ENCODE measurements at places on chromosomes 12 and 14.

DNA sequence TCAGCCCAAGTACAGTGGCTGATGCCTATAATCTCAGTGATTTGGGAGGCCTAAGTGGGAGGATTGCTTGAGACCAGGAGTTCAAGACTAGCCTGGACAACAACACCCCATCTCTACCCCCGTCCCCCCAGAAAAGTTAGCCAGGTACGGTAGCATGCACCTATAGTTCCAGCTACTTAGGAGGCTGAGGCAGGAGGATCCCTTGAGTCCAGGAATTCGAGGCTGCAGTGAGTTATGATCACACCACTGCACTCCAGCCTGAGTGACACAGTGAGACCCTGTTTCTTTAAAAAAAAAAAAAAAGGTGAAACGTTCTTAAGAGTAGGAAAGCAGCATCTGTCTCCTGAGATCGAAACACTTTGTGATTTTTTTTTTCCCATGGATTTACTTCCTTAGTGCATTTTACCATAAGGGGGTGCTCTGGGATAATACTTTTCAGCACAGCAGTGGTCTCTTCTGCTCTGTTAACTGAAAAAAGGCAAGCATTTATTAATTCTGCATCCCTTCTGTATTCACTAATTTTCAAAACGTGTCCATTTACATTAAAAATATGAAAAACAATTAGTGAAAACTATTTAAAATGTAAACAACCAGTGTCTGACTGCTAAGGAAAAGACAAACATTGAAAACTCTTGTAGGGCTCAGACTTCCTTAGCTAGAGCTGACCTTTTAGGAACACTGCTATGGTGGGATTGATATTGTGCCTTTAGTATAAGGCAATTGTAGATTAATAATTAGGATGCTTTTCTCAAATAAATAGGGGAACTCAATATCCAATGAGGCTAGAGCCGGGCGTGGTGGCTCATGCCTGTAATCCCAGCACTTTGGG lies 31.2 kb upstream of the USP44 start:
- DNase-seq = no peak

- no peak for DNase-seq
Observed at GRCh38 chr12:24078318-24078765, 128.9 kb upstream of the SOX5 start.

GRCh38 chr14:53093206-53093605 lies 59.9 kb downstream of the DDHD1 start:
- no peak for DNase-seq

DNA sequence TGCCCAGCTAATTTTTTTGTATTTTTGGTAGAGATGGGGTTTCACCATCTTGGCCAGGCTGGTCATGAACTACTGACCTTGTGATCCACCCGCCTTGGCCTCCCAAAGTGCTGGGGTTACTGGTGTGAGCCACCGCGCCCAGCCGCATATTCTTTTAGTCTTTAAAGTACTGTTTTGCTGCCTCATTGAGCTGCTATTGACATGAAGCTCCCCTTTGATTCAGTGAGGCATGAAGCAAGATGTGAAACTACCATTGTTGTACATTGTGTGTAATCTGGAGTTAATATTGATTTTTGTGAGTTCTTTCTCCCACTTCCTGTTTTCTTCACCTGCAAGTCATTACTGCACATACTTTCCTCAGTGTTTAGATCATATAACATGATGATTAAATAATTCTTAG lies 80.8 kb downstream of the MNAT1 start:
- DNase-seq = no peak

- DNase-seq = no peak
Observed at GRCh38 chr12:64685050-64685449, 74.2 kb downstream of the GNS start.

- no peak for DNase-seq
Observed at GRCh38 chr12:24796876-24797275, 152.0 kb downstream of the BCAT1 start.

DNA sequence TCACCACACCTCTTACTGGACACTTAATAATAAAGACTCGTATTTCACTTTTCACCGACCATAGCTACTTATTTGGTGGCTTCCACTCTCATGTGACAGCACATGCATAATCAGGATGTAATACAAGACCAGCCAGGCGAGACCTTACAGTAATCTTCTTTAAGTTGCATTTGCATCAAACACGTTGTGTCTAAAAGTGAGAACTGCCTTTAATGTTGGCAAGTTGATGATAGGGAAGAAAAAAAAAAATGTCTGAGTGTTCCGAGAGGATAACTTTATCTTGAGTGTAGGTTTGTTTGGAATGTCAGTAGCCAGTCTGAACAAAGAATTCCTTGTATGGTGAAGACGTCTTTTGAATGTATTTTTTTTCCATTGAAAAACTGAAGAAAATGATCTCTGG lies 440.4 kb downstream of the ADAMTS20 start:
- no peak for DNase-seq

- DNase-seq = no peak
Observed at GRCh38 chr12:110680032-110680431, 8.9 kb downstream of the HVCN1 start.

DNA sequence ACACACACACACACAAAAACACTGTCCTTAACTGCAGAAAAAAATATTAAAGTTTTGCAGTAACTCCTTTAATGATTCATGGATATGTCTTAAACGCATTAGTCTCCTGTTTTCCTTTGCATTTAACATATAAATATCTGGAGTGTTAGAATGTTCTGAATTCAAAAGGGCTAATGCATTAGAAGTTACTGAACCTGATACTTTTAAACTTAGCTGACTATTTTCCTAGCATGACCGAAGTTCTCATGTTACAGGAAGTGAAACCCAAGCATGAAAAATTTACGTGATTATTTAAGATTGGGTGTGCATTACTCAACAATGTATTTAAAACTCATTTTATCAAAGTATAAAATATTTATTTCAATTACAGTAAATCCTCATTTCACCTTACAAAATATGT lies 791.2 kb downstream of the FLRT2 start:
- no peak for DNase-seq

DNA sequence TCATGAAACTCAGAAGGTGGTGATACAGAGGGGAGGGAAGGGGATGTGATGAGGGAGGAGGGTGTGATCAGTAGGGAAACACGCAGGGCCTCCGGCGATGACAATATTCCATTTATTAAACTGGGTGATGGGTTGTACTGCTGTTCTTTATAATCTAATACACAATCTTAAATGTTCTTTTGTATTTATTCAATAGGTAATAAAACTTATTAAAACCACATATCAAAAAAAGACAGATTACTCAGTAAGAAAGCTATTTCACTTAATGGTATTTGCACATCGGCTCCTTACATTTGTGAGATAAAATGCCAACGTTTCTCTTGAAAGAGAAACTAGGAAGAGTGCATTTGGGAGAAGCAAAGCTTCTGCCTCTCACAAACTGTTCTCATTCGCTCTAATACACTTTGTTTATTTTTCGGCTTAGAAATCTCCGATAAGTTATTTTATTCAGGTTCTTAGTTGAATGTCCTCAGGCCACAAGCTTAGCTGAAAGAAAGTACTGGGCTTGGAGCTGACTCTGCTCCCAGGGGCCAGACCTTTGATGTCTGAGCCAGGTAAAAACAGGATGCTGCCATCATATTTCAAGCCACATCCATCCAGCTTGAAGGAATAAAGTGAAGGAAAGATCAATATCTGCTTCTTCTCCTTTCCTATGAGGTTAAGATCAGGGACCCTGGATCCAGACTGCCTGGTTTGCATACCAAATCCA lies 17.5 kb downstream of the STON2 start:
- DNase-seq = no peak

DNA sequence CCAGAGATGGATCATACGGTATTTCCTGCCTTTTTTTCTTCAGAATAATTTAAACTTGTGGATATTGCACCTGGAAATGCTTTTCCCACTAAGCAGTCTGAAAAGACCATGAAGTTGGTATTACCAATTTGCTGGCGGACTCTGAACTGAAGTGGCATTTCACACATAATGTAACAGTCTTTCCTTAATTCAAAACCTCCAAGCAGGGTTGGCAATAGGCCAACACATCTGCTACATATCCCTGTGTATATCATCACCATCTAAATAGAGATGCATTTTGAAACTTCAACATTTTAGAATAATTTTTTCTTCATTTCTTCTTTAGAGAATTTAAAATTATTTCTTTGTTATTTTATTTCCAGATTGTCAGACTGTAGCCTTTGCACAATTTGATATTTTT lies 100.5 kb downstream of the TSPAN8 start:
- no peak for DNase-seq

DNA sequence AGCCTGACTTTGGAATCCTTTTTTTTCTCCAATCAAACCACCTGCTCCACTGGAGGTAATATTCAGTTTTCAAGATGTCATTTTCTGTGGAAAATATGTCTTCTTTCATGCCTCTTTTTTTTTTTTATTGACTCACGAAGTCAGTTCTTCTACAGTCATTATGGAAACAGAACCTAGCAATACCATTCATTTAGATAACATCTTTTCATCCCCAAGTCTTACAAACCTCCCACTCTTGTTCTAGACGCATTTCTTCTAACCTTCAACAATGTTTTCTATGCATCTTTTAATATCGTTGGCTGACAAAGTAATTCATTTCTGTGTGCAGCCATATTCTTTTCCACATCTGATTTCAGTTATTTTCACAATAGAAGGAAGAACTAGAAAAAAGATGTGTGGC lies 474.3 kb upstream of the CCDC196 start:
- no peak for DNase-seq

- no peak for DNase-seq
Observed at GRCh38 chr14:100528962-100529560, 58.2 kb downstream of the BEGAIN start.

DNA sequence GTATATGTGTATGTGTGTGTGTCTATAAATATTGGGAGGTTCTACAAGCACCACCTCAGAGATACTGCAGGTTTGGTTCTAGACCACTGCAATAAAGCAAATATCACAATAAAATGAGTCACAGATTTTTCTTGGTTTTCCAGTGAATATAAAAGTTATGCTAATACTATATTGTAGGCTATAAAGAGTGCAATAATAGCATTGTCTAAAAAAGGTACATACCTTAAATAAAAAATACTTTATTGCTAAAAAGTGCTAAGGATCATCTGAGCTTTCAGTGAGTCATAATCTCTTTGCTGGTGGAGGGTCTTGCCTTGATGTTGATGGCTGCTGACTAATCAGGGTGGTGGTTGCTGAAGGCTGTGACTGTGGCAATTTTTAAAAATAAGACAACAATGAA lies 111.1 kb downstream of the VEZT start:
- no peak for DNase-seq

- DNase-seq = no peak
Observed at GRCh38 chr12:104764225-104765091, 193.6 kb downstream of the SLC41A2 start.

GRCh38 chr12:57852200-57852599 lies 5.7 kb upstream of the CTDSP2 start:
- DNase-seq = no peak

DNA sequence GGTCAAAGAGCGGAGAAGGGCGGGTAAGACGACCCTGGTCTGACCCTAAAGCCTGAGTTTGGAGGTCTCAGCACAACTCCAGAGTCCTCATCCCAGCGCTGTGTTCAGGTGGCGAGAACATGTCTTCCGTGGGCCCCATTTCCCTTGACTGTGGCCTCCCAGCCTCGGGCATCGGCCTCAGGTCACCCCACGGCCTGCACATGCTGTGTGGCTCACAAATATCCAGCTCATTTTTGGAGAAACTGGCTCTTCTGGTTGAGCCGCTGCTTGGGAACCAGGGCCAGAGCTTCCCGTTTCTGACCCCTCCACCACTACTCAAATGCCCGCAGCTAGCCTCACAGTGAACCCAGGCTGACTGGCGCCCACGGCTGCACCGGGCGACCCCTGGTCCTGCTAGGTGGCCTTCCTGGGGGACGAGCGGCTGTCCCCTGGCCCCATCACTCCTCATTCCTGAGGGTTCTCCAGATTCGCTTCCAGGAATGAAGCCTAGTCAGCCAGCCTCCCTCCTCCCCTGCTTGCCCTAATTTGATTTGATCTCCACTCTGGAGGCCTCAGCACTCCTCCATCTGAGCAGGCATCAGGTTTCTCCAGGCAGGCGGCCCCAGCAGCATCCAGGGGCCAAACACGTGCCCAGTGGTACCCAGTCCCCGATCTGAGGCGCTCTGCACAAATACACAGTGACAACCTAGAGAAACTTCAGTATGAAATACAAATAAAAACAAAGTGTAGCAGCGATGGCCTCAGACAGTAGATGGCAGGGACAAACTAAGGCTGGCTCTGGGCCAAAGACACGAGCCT lies 4.7 kb downstream of the P2RX2 start:
- no peak for DNase-seq

GRCh38 chr12:6778574-6779550 lies 6.5 kb downstream of the LAG3 start:
- peak; percentile 88 for DNase-seq

DNA sequence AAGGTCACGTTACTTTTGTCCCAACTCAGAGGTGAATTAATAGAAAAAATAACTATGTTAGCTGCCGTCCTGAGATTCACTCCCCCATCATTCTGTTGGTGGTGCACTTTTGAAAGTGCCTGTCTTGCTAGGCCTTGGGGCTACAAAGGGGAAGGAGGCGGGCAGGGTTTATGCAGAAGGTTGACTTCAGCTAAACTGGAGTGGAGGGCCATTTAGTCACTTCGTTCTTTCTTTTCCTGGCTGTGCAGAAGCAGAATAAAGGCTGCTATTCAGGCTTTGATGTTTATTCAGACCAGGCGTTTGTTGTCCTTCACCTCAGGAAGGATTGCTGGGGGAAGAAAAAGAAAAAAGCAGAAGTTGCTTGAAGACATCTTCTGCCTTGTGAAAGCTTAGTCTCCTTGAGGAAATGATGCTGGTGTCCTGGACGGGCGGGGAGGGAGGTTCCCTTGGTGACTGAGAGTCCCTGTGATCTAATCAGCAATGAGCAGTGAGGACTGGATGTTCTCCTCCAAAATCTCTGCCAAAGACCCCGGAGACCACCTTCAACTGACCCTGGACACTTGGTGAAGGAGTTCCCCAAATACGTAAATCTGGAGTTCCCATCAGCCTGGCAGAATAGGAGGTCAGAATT lies 4.0 kb downstream of the GLT1D1 start:
- DNase-seq = no peak

- DNase-seq = no peak
Observed at GRCh38 chr12:131917711-131918306, 11.3 kb upstream of the PUS1 start.

DNA sequence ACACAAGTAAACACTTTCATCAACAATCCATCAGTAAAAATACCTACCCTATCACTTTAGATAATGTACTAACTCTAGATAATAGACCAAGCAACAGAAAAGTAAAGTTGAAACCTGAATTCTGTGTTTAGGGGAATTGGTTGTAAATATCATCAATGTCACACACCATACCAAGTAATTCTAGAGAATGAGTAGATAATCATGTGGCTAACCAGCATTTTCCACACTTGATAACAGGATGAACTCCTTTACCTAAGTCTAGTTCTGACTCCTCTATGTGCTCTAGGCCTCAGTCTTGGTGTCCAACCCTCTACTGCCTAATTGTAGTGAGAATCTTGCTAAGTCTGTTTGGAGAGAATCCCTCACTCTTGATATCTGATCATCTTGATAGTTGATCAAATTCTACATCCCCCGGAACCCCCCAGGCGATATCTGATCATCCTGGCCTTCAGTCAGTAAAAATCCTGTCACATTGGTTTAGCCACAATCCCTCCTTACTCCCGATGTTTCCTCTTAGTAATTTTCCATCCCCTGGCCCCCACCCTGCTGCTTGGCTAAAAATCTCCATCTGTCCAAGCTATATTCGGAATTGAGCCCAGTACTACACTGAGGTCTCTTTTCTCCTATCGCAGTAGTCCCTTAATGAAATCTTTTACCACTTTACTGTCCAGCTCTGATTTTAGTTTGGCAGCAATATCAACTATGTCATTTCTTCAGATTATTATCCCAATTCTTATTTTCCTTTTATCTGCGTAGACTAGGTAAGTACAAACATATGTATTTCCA lies 3.4 kb upstream of the SLCO1A2 start:
- no peak for DNase-seq
